Cerebellar nuclear complex (tissue), 1 donor: ENCODE measurements at places on chromosomes 2 and 18.

- DNase-seq = no peak
These were observed 204.1 kb downstream of the CTIF start for GRCh38 chr18:48742706-48743475.

DNA sequence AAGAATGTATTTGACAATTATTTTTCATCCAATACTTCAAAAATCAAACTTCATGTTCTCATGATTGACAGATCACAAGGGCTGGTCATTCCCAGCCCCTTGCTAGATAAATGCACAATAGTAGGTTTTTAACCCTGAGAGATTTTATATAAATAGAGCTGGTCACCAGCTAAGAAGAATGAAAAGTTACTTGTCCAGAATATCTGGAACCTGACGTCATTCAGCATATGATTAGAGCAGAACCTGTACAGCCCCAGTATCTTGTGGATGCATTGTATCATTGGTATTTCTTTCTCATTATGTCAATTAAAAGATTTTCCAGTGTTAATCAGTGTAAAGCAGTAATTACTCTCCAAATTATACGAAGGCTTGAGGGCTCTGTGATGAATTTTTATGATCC is 202.8 kb upstream of the RND3 start:
- no peak for DNase-seq

- DNase-seq = no peak
These were observed 19.5 kb downstream of the INPP4A start for GRCh38 chr2:98463988-98464771.

GRCh38 chr2:74457549-74458131 is 598 bp upstream of the WBP1 start:
- no peak for DNase-seq

GRCh38 chr2:28824207-28824606 is 13.6 kb downstream of the SPDYA start:
- no peak for DNase-seq
